ENCODE measurements at places on chromosomes 6 and 20.

DNA sequence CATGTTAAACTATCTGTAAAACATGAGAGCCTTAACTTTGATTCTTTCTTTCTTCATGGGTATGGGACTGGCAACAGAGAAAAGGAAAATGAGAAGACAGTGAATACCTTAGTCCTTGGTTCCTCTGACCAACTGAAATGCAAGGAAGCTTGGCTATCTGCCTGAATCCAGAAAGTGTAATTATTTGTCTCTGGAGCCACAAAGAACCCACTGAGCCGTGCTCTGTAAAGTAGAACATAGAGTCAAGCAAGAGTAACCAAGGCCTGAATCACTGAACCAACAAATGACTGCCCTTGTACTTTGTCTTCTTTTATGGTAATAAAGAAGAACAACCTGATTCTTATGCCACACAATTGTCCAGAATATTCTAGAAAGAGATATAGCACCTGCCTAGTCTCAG is 27.6 kb downstream of the PKHD1 start:
- DNase-seq: no peak

DNA sequence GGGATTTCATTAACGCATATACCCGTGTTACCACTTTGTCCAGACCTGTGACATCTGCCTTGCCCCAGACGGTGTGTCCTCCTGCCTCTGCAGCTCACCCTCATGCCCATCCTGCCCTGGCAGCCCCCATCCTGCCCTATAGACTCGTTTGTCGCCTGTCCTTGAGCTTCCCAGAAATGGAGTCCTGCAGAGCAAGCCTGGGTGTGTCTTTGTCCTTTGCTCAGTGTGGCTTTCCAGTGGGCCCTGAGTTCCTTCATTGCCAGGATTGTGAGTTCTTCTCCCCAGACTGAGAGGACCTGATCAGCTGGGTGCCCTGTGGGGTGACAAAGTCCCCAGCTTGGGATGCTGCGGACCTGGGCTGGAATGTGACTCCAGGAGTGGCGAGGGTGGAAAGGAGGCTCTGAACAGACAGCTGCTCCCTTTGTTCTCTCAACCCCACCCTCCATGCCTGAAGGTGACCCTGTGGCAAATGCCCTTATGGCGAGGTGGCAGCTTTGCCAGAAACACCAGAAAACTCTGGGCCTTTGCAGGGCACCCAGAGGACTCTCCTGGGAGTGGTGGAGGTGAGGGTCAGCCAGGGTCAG is 2.4 kb upstream of the CST3 start:
- DNase-seq: no peak

GRCh38 chr6:12371641-12372146 is 81.5 kb downstream of the EDN1 start:
- DNase-seq: no peak

DNA sequence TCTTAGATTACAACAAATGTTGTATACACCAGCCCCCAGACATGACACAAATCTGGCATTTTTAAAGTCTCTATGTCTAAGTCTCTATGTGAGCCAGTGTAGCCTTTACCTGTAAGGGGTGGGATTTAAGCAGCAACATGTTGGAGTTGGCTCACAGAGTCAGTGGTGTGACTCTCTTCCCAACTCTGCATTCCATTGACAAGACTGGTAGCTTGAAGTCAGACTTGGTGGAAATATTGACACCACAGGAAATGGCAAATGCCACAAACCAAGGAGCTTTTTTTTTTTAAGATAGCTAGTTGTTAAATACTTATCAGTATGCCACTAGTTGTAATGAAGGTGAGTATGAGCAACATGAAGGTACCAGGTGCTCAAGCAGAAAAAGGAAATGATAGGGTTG is 103.1 kb upstream of the SMLR1 start:
- no peak for DNase-seq

GRCh38 chr6:138673346-138674014 is 100.1 kb upstream of the CCDC28A start:
- no peak for DNase-seq

DNA sequence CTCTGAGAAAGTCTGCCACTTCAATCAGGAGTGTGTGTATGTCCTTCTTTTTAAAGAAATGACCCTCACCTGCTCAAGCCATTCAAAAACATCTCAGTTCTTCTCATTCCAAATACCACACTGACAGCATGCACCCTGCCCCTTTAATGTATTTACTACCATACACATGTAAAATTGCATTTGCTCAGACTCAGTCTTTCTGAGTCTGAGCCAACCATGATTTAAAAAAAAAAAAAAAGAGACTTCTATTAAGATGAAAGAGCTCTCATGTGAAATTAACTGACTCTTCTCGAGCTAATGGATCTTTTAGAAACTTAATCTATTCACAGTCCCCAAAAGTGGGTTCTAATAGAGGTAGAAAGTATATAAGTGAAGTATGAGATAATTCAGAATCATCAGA is 1.4 kb upstream of the FILIP1 start:
- DNase-seq: no peak

DNA sequence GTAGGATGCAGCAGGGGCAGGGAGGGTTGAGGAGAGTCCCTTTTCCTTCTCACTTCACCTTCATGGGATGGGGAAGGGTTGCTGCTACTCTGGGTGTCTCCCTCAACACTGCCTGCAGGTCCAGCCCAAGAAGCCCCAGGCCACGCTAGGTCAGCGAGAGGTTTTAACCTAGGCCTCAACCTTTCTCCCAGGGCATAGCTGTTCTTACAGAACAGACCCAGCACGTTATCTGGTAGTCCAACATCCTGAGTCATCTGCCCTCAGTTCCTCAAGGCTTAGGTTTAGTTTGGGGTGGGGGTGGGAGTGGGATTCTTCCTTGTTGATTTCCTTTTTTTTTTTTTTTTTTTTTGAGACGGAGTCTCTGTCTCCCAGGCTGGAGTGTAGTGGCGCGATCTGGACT is 15.8 kb downstream of the LRRC73 start:
- no peak for DNase-seq

- DNase-seq: no peak
These were observed 776.4 kb upstream of the NRSN1 start for GRCh38 chr6:23349521-23350147.

DNA sequence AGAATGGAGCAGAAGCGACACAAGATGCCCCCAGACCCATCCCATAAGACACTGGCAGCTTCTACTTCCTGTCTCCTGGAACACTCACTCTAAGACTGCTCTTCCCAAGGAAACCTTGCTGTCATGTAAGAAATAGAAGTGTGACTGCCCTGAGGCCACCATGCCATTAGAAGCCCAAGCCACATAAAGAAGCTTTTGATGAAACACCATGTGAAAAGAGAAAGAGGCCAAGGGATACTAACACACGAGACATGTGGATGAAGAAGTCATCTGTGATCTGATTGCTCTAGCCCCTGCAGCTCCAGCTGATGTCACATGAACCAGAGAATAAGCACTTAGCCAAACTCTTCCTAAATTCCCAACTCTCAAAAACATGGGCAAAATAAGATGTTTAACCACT is 117.9 kb upstream of the PCSK2 start:
- DNase-seq: no peak

DNA sequence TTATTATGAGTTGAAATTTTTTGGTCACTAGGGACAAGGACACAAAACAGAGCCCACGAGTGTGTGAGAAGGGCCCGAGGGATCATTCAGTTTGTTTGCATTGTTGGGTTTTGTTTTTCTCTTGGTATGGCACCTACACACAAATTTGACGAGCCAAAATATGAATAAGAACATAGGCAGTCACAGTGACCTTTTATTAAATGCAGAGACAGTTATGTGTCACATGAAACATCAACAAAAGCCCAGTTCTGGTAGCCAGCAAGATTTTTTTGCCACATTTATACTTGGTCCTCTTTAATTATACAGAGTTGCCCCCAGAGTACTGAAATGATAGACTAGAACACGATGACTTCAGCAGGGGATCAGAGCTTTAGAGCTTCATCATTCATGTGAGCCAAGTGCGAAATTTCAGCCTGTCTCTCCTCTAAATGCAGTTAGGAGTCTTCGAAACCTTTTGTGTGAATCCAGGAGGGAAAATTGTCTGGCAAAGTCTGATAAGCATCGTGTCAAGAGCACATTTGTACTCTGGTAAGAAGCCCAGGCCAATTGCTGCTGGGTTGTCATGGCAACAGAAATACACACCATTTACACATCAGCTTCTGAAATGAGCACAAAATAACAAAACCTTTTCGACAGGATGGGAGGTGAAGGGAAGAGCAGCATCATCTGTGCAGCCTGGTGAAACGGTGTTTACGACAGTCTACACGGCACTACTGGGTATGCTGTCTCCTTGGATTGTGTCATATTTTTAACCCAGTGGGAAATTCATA is 79.2 kb upstream of the RIPOR2 start:
- DNase-seq: no peak

- DNase-seq: no peak
These were observed 23.1 kb downstream of the PHACTR2 start for GRCh38 chr6:143700684-143701348.

DNA sequence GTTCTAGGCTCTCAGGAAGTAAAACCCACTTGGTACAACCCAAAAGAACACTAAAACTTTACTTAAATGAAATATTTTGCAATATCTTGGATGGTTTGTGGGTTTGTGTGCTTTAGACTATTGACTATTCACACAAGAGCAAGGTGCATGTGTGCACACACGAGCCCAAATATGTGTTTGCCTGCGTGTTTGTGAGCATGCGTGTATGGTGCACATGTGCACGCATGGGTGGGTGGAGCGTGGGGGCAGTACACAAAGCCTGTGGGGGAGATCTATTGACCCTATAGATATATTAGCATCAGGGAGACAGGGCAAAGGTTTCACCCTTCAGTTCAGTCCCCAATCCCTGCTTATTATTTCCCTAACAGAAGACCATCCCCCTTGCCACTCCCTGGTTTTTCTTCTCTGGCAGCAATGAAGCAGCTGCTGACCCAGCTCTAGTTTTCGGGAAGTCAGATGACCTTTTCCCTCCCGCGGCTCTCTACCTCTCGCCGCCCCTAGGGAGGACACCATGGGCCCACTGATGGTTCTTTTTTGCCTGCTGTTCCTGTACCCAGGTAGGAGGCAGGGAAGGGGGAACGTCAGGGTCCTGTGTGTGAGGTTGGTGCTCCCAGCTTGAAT is at the start of gene C2:
C2 (plus strand) TSS at position 476 of the 621 bp plus-strand sequence; CDS start at position 512, 36 bp downstream.
- DNase-seq: no peak

DNA sequence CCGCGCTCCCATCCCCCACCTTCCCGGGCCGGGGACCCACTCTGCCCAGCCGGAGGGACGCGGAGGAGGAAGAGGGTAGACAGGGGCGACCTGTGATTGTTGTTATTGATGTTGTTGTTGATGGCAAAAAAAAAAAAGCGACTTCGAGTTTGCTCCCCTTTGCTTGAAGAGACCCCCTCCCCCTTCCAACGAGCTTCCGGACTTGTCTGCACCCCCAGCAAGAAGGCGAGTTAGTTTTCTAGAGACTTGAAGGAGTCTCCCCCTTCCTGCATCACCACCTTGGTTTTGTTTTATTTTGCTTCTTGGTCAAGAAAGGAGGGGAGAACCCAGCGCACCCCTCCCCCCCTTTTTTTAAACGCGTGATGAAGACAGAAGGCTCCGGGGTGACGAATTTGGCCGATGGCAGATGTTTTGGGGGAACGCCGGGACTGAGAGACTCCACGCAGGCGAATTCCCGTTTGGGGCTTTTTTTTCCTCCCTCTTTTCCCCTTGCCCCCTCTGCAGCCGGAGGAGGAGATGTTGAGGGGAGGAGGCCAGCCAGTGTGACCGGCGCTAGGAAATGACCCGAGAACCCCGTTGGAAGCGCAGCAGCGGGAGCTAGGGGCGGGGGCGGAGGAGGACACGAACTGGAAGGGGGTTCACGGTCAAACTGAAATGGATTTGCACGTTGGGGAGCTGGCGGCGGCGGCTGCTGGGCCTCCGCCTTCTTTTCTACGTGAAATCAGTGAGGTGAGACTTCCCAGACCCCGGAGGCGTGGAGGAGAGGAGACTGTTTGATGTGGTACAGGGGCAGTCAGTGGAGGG is 2.8 kb downstream of the SOX4 start:
- peak; percentile 80 for DNase-seq

DNA sequence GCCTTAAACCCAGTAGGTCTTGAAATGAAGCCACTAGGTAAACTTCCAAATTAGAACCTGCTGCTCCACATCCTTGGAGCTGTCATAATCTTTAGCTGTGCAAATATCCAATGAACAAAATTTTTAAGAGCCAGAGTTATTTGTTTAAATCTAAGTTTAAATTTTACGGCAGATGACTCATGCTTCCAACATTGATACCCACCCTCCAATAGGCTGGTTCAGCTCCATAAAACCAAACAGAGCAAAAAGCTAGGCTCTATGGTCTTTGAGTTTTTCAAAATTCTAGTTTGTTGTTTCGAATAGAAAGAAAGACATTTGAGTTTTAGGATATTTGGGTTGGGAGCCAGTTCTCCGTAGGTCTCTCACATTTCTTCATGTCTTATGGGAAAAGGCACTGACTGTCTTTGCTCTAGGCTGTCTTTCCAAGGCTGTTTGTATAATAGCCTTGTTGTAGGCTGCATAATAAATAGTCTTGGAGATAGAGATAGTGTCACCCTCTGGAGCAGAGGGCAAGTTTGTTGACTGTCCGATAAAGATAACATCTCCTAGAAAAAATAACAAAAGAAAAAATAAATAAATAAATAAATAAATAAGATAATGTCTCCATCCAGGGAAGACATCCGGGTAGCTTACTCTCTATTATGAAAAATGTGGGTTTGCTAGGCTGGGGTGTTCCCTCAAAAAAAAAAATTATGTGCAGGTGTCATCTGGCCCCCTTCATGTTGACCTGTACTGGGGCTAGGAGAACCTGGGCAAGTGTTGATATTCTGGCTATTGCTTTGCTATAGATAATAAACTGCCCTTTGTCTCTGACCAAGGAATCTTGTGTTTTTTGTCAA is 36.5 kb downstream of the SLC2A12 start:
- no peak for DNase-seq

Data from type B pancreatic cell (in vitro differentiated cells).